ENCODE measurements at places on chromosomes 2 and 18.

DNA sequence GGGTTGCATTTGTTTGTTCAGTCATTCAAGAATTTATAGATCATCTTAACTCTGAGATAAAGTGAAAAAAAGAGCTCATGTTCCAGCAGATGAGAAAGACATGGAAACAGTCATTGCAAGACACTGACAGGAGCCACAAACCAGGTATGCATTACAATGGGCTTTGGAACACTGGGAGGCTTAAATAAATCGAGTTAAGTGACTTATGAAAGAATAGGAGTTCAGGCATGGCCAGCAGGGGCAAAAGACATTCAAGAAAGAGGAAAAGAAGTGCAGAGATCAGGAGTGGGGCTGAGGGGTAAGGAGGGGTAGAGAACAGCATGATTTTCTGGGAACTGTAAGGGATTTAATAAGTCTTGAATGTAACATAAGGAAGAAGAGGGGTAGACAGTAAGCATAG lies 121.2 kb upstream of the EPC2 start:
- DNase-seq: no peak

DNA sequence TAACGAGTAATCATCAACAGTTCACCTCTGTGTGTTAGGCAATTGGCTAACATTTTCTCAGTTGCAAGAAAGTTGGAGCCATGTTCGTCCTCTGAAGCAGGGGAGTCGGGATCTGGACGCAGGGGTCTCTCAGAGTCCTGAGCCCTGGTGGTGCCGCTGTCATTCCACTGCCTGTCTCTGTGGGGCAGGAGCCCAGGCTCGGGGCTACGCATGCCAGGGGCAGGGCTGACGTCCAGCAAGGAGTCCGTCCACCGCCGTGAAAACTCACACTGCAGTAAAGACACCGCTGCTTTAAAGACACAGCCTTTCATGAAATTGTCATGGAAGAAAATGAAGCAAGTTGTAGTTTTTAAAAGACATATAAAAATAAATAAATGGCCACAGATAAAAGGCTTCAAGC lies 571.1 kb upstream of the SOX11 start:
- DNase-seq: no peak

DNA sequence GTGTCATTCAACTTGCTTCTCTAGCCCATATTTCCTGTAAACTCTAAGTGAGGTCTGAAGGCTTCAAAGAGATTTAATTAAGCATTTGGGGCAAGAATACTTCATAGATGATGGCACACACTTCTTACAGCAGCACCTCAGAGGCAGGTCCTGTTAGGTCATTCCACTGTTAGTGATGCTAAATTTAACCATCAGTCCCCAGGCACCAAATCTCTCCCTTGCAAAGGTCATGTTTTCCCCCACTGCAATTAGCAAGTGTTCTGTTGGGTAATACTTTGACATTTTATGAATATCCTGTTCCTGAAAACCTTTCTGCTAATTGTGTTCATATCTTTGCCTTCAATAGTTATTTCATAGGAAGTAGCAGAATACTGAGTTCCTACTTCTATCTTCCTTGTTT lies 117.0 kb downstream of the STK39 start:
- DNase-seq: no peak

GRCh38 chr18:31576670-31577069 lies 15.0 kb upstream of the TTR start:
- no peak for DNase-seq

- DNase-seq: no peak
Observed at GRCh38 chr2:212811921-212812320, 273.3 kb upstream of the ERBB4 start.

DNA sequence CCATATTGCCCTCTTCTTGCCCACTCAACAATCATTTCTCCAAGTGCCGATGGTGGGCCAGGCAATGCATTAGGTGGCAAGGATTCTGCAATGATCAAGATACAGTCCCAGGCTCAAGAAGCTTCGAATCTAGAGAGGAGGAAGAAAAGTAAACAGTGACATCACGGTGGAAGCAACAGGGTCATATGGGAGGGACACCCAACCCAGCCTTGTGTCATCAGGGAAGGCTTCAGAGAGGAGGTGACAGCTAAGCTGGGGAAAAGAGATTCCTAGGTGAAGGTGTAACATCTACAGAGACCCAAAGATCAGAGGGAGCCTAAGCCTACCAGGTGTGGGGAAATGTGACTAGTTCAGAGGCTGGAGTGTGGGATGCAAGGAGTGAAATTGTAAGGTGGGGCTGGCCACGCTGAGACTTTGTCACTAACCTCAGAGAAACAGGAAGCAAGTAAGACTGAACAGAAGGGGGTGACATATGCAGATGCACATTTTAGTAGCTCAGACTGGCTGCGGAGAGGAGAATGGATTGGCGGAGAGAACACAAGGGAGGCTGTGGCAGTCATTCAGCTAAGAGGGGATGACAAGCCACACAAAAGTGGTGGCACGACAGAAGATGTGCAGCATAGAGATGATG lies 104.9 kb downstream of the ANKRD44 start:
- peak; percentile 74 for DNase-seq

GRCh38 chr18:23593720-23594119 lies 7.4 kb upstream of the NPC1 start:
- no peak for DNase-seq

DNA sequence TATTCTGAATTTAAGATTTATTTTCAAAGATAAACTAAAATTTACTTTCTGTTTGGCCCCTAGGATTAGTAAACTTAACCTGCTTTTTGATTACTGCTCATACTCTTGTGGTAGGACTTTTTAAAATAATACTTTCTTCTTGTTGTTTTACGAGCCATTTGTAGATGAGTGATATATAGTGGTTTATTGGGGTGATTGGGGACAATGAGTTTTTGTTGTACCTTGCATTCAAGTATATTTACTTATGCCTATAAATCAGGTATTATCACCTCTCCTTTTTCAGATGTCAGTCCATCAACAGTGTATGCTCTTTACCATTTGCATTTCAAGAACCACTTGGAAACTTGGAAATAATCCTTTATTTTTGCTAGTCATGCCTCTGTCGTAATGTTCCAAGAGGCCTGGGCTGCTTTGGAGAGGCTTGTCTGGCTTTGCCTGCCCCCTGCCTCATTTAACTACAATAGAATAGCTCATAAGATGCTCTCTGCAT lies 131.3 kb downstream of the COMMD1 start:
- DNase-seq: no peak

- DNase-seq: no peak
Observed at GRCh38 chr2:224086226-224086914, 47.3 kb upstream of the SERPINE2 start.

GRCh38 chr2:108621687-108622681 lies 87.7 kb downstream of the LIMS1 start:
- no peak for DNase-seq

- DNase-seq: no peak
Observed at GRCh38 chr2:156145976-156146375, 186.5 kb downstream of the NR4A2 start.

DNA sequence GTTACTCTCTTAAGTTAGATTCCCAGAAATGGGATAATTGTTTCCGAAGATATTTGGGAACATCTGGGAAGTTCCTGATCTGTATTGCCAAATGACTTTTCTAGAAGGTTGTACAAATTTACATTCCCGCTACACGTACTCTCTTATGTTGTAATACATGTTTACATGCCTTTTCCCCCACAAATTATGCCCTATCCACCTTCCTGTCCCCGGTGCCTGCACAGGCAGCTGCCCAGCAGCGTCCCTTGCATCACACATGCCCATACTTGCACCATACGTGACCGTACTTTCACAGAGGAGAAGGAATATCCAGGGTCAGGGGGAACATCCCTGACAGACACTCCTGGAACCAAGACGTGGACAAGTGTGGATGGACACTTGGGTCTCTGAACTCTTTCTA lies 24.2 kb upstream of the KLF11 start:
- no peak for DNase-seq

DNA sequence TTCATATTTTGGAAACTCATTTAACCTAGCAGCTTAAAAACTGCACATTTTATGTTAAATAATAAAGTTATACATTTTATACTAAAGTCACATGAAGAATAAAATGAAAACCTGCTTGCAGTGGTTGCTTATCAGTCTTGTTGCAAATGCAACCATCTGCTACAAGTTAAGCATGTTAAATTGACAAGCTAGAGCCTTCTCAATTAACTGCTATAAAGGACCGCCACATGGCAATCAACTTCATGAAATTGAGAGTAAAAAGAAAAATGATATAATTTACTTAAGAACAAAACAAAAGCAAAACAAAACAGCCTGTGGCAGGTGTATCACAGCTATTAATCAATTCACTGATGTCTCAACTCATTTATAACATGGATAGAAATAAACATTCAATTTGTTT lies 78.7 kb downstream of the RTTN start:
- no peak for DNase-seq

- no peak for DNase-seq
Observed at GRCh38 chr2:43311276-43311675, 84.9 kb upstream of the ZFP36L2 start.

- no peak for DNase-seq
Observed at GRCh38 chr2:84301717-84302116, 157.4 kb downstream of the SUCLG1 start.

- no peak for DNase-seq
Observed at GRCh38 chr18:78713069-78713468, 266.5 kb upstream of the SALL3 start.

DNA sequence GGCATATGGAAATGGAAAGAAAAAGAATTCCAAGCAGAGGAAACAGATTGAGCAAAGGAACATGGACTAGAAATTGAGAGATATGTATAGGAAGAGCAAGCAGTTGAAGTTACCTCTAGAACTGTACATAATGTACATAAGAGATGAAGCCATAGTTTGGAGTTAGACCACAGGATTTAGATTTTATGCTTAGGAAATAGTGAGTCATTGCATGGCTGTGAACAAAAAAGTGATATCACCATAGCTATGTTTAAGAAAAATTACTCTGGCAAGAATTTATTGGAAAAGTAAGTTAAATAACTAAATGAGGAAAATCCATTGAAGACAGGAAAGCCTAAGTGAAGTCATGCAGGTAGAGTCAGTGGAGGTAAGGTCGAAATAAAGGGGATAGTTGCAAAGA lies 99.4 kb upstream of the GALNT5 start:
- DNase-seq: no peak

GRCh38 chr18:45100321-45101105 lies 419.8 kb downstream of the SETBP1 start:
- DNase-seq: no peak

DNA sequence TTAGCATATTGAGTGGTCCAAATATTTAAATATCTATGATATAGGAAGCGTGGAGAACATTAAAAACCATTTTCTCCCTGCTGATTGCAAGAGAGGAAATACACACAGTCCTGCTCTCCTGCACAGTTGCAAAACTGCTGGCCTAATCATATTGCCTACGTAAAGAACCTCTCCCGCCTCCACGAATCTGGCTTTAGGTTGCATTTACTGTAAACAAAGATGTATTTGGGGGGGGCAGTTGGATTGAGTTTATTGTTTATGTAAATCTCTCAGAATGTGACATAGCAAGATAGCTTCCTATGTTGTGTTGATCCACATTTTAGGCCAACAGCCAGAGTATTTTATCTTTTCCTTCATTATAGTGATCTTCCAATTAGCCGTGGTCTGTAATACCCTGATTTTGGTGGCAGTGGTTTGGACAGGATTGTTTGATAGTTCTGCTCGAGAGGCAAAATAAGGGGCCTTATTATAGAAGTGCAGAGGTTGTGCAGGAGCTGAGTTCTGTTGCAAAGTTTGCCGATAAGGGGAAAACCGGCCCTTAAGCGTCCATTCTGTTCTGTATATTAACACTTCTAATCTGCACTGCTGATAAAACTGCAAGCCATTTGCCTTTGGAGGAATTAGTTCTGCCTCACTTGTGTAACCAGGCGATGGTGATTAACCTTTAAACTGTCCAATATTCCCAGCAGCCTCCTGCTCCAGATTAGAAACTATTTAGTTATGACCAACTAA lies 101.6 kb upstream of the SIX3 start:
- DNase-seq: no peak

DNA sequence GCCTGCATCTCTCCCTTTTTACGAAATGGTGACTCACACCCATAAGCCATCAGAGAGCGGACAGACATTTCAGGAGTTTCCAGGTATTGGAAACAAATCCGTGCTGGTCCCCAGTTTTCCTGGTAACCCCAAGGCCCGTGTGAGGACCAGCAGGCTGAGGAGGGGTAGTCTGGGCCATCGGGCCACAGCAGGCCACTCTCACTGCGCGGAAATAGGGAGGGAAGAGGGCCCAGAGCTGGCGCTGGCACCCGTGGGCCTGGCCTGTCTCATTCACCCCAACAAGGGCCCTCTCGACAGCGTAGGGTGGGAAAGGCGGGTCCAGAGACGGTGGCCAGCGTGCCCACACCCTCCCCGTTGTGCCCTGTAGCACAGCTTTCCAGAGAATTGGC lies 13.7 kb upstream of the FAHD2A start:
- DNase-seq: no peak

- DNase-seq: no peak
Observed at GRCh38 chr2:238688193-238689153, 159.4 kb upstream of the TWIST2 start.

GRCh38 chr2:181250691-181251090 lies 206.5 kb upstream of the ITGA4 start:
- no peak for DNase-seq

DNA sequence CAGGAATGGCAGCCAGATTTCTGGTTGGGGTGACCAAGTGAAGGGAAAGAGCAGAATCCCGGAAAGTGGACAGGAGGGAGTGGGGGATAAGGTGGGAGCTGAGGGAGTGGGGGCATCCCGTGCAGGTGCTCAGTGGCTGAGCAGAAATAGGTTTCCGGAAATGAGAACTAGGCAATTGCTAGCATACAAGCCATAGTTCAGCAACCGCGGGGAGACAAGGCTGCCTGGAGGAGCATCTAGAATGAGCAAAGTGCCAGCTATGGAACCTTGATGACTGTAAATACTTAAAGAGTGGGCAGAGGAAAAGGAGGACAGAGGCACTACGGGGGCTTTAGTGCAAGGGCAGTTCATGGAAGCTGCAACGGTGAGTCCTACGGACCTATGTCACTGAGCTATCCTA lies 220.2 kb downstream of the BCL11A start:
- no peak for DNase-seq

DNA sequence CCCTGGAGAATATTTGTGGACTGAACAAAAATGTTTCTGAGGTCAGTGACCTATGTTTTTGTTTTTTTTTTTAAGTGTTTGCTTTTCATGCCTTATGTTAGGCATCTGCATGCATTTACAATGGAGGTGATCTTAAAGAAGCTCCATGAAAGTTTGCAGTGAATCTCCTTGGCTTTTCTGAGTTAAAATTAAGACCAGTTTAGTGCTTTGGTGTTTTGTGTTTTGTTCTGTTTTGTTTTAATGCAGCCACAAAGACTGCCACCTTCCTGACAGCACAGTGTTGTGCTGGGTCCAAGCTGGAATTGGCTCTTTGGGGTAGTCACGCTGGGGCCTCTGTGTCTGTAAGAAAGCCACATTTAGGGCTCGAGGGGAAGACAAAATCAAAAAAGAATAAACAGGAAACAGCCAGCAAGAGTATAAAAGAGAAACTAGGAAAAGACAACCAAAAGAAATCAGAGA lies 396.2 kb downstream of the ARHGAP15 start:
- DNase-seq: no peak
